ENCODE measurements at places on chromosomes 7 and 10. TPM values are rescaled to one million over a fixed set of nuclear protein-coding genes. Genes with fewer than 3 reads are reported as not detected.

LIPK gene
- total RNA-seq, result not detected

SPDYE9 gene
- total RNA-seq, result not detected

GAD2 gene
- total RNA-seq, result not detected

LRRC18 gene
- not detected for total RNA-seq

PTPN12 gene
- 17.7 TPM for total RNA-seq
